ENCODE measurements at places on chromosomes 5 and 9.
A peak's percentile ranks its signal among the peaks of the same experiment; 100 is the strongest.

DNA sequence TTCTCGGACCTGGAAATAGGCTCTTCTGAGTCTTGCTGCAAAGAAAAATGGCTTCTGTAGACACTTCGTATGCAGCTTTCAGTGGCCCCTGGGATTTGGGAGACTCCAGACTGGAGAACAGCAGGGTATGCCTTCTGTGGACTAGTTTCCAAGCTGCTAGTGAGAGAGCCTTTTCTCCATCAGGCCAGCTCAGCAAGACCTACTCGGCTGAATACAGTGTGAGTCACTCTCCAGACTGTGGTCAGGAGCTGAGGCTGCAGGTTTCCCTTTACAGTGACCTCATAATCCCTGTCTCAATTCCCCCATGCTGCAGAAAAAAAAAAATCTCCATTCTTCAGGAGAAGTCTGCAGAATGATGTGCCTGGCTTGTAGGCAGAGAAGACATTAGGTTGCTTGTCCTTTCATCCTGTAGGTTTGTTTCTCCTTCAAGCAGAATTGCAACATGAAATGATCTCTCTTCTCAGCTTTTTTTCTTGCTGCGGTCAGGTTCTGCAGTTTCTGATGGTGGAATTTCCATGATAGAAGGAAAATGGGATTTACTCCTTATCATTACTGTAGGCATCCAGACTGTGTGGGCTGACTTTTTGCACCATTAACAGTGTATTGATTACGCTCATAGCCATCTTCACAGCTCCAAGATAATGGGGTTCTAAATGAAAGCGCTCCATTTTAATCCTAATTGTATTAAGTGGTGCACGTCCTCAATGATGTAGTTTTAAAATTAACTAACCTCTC is 78.3 kb upstream of the TNFSF8 start:
- peak; percentile 87 for DNase-seq

GRCh38 chr5:74020503-74020902 is 394.5 kb downstream of the ARHGEF28 start:
- no peak for DNase-seq

DNA sequence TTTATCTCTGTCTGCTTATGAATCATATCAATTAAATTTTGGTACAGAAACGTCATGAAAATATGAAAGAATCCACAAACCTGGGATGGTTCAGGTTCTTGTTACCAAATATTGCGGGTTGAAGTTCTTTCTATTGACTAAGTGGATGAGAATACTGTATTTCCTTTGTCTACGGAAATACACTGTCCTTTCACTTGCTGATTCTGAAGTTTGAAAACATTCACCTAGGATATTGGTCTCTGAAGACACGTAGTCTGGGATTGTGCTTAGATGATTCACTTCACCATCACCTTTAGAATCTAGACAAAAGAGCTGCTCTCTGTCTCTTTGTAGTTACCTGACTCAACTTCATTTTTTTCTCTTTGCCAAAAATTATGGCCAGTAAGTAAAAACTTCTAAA is 222.4 kb downstream of the FBN2 start:
- no peak for DNase-seq

GRCh38 chr9:108668938-108669335 is 186.8 kb downstream of the ACTL7B start:
- no peak for DNase-seq

- DNase-seq = no peak
These were observed 139.4 kb downstream of the GAPVD1 start for GRCh38 chr9:125400725-125401716.

- no peak for DNase-seq
These were observed 127.9 kb downstream of the NNT start for GRCh38 chr5:43730832-43731342.

DNA sequence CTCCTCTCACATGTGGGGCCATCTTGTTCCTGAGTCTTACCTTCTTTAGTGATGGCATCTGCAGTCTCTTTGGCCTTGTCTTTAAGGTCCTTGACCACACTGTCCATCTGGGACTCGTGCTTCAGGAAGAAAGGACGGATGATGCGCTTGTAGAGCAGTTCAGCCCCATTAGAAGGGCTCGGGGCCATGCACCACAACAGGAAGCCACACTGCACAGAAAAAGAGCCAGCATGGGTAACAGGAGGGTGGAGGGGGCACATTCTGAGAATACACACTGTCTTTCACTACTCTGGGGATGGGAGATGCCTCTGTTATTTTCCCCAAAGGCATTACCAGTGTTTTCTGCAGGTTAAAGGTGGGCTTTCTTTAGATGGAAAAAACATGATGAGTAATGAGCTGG is 25.9 kb downstream of the SRP19 start:
- no peak for DNase-seq

DNA sequence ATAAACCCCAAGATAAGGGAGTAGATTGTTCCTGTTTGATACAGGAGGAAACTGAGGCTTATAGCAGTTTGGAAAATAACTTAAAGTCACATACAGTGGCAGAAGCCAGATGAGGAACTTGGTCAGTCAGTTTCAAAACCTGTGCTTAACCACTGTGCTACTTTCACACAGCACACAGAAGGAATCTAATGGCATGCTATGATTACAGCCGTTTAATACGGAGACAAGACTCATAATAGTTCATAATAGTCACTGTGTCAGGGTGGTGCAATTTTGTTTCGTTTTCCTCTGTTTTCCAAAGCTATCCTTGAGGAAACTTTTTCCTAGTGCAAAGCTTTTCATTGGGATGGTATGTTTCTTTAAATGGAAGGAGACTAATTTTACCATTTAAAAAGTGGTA is 112.3 kb downstream of the GCNT1 start:
- no peak for DNase-seq

GRCh38 chr5:117455236-117456233 is 880.9 kb upstream of the SEMA6A start:
- peak; percentile 37 for DNase-seq

DNA sequence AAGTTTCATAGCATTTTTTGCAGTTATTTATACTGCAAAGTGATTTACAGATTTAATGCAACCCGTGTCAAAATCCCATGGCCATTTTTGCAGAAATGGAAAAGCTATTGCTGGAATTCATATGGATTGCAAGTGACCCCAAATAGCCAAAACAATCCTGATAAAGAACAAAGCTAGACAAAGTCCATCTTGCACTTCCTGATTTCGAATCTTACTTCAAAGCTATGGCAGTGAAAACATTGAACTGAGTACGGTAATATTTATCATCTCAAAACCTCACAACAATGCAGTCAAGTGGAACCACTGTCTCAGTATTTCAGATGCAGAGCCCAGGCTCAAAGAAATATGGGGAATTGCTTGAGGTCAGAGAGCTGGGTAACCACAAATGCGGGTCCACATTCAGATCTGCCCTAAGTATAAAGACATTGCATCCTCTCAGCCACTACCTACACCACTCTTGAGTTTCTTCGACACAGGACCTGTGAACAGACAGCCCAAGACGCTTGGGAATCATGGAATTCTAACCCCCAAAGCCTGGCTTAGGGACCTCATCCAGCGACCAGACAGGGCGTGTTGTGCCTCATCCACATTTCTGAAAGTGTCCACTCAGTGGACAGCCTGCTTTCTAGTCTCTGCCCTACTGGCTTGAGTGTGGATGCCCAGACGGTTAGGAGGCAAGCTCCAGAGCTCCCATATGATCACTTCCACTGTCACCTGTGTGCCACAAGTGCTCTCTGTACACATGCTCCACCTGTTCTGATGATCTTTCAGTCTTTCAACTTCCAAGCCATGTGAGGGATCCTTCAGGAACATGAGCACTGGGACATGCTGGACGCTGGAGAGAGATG is 39.3 kb upstream of the KCNIP1 start:
- no peak for DNase-seq

- DNase-seq = no peak
These were observed 122.2 kb upstream of the PTGER4 start for GRCh38 chr5:40557501-40557900.

DNA sequence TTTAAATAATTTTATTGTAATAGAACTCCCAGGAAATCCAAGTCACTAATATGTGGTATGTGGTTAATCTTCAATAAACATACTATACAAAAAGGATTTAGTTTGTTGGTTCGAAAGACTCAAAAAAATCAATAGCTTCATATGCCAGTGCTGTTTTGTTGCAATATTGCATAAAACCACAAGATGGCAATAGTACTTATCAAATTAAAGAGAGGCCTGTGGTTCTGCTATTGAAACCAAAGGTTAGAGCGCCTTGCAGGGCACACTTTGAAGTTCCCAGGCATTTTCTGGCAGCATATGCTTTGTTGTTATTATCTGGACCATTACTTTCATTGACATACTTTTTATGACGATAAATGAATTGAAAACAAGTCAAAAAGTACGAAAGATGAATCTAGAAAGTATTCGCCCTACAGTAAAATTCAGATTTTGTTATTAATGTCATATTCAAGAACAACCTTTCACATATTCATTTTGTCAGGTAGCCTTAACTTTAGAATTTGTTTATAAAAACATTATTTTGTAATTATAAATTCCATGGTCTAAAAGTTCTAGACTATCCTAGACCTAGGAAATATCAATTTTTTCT is 316.3 kb downstream of the MCTP1 start:
- DNase-seq = peak; percentile 39

- DNase-seq = peak; percentile 71
These were observed 16.1 kb downstream of the B4GALT1 start for GRCh38 chr9:33151007-33151557.

GRCh38 chr5:137312011-137312410 is 187.1 kb downstream of the SPOCK1 start:
- DNase-seq = no peak

DNA sequence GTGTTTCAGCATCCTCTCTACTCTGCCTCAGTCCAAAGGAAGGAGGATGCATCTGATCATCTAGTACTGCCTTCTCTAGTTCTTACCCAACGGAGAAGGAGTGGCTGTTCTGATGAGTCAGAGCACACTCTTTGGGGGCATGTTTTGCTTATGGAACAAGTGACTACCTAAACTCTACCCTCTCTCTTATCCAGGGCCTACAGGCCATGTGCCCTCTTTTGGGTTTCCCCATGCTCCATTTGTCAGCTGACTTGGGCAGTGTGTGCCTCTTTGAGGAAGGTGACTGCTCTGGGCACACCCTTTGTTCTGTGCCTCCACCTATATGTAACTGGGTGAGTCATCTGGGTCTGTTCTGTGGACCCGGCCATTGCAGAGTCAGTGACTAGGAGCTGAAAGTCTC is 89.6 kb upstream of the BNC2 start:
- DNase-seq = no peak

- DNase-seq = no peak
These were observed 5.0 kb downstream of the PPARGC1B start for GRCh38 chr5:149735066-149735465.

DNA sequence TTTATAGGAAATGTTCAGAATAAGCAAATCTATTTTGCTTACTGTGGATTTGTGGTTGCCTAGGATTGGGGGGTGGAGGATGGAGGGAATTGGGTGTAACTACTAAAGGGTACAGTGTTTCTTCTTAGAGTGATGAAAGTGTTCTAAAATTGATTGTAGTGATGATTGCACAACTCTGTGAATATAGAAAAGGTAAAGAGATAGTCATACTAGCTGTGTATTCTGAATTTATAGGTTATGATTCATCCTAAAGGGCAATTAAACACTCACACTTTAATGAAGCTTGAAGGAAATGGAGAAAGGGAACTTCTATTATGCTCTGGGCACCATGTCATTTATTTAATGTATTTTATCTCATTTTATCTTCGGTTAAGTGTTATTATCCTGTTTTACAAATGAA is 9.9 kb downstream of the TXNDC8 start:
- DNase-seq = no peak

DNA sequence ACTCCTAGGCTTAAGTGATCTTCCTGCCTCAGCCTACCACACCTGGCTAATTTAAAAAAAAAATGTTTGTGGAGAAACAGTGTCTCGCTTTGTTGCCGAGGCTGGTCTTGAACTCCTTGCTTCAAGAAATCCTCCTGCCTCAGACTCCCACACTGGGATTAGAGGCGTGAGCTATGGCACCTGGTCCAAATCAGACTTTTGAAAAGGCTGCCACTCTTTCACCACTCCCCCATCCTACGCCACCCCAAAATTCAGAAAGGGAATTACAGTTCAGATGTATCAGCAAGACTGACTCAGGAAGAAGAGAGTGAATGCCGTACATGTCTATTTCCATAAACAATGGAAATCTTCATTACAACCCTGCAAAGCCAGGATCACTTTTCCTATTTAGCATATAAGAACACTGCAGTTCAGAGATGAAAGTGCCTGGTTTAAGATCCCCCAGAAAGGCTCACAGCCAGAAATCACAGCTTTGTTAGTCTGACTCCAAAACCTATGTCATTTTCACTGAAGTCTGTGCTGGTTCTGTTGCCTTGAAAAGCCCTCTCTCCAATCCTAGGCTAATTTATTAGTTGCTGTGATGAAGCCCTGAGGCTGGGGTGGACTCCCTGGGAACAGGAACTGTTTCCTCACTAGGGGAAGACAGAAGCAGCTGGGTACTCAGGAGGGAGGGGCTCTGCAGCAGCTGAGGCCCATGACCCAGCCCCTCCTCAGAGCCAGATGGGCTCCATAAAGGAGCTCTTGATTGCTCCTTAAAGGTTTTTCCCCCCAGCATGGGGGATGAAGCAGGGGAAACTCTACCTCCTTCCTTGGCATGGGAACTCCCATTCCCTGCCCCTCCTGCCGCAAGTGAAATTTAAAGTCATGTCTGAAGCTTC is 3.1 kb downstream of the FBLL1 start:
- DNase-seq = no peak

- DNase-seq = peak; percentile 38
These were observed 104.8 kb upstream of the CD180 start for GRCh38 chr5:67301285-67301903.

GRCh38 chr5:106097340-106097739 is 1573.4 kb downstream of the EFNA5 start:
- DNase-seq = no peak

GRCh38 chr5:130287438-130287837 is 383.2 kb downstream of the CHSY3 start:
- no peak for DNase-seq

GRCh38 chr9:80954521-80954920 is 734.8 kb downstream of the TLE1 start:
- no peak for DNase-seq

GRCh38 chr5:41412496-41412895 is 97.9 kb downstream of the PLCXD3 start:
- DNase-seq = no peak

- no peak for DNase-seq
These were observed 195.0 kb downstream of the PBX3 start for GRCh38 chr9:125942125-125942524.
